ENCODE measurements at places on chromosomes 5 and 9. TPM values are rescaled to one million over a fixed set of nuclear protein-coding genes. Genes with fewer than 3 reads are reported as not detected.
A peak's percentile ranks its signal among the peaks of the same experiment; 100 is the strongest.

- DNase-seq = no peak
- H3K4me1 ChIP-seq = peaks cover 6% of the 10 kb centered on the region
- H3K4me3 ChIP-seq = no peak overlapping the region
- no peaks in the 10 kb centered on the region for H3K27me3 ChIP-seq
- peak overlapping the region; percentile 18 for H3K27ac ChIP-seq
Measured at GRCh38 chr5:125408448-125409233, 662.2 kb upstream of the ZNF608 start.

- peaks cover 6% of the 10 kb centered on the region for H3K4me1 ChIP-seq
- no peaks in the 10 kb centered on the region for H3K36me3 ChIP-seq
- H3K4me3 ChIP-seq = peak overlapping the region; percentile 86
- H3K27ac ChIP-seq = peak overlapping the region; percentile 77
Measured at GRCh38 chr5:181221792-181222629, 1.1 kb upstream of the TRIM41 start.

- H3K36me3 ChIP-seq = no peaks in the 10 kb centered on the region
- H3K27ac ChIP-seq = no peak overlapping the region
- peak overlapping the region; percentile 46 for H3K4me3 ChIP-seq
- DNase-seq = no peak
- H3K27me3 ChIP-seq = no peaks in the 10 kb centered on the region
Measured at GRCh38 chr9:34590381-34591247, 1.1 kb upstream of the CNTFR start.

- H3K36me3 ChIP-seq = no peaks in the 10 kb centered on the region
- DNase-seq = no peak
- H3K27ac ChIP-seq = no peak overlapping the region
- no peaks in the 10 kb centered on the region for H3K27me3 ChIP-seq
- H3K4me3 ChIP-seq = peak overlapping the region; percentile 12
Measured at GRCh38 chr5:59790376-59790775, 103.2 kb downstream of the PDE4D start.

GRCh38 chr5:74094096-74094781 lies 468.2 kb downstream of the ARHGEF28 start:
- peaks cover 4% of the 10 kb centered on the region for H3K4me1 ChIP-seq
- DNase-seq = no peak
- H3K27me3 ChIP-seq = no peaks in the 10 kb centered on the region
- H3K27ac ChIP-seq = no peak overlapping the region
- no peaks in the 10 kb centered on the region for H3K36me3 ChIP-seq

GRCh38 chr9:35831040-35831439 lies 2.0 kb downstream of the TMEM8B start:
- H3K27ac ChIP-seq = no peak overlapping the region
- H3K4me3 ChIP-seq = no peak overlapping the region
- H3K27me3 ChIP-seq = no peaks in the 10 kb centered on the region
- H3K4me1 ChIP-seq = peaks cover 13% of the 10 kb centered on the region
- no peak for DNase-seq

DNA sequence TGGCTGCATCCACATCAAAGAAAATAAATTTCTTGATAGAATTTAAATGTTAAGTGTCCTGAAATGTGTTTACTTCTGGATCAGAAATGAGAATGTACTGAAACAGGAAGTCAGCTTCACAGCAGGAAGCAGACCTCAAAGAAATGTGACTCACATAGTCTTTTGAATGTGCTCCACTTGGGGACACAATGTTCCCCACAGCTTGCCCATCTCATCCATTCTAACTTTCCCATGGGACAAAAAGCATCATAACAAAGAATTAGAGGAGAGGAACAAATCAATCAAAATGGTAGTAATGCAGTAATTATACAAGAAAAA lies 85.7 kb downstream of the GRAMD2B start:
- no peak overlapping the region for H3K4me3 ChIP-seq
- peak overlapping the region; percentile 34 for H3K27ac ChIP-seq
- peaks cover 23% of the 10 kb centered on the region for H3K4me1 ChIP-seq
- no peaks in the 10 kb centered on the region for H3K27me3 ChIP-seq
- no peaks in the 10 kb centered on the region for H3K36me3 ChIP-seq

GRCh38 chr5:38790891-38791290 lies 54.9 kb upstream of the OSMR start:
- H3K4me1 ChIP-seq = no peaks in the 10 kb centered on the region
- no peaks in the 10 kb centered on the region for H3K27me3 ChIP-seq
- DNase-seq = no peak
- H3K27ac ChIP-seq = no peak overlapping the region

GRCh38 chr9:108761655-108762347 lies 94.0 kb downstream of the ACTL7B start:
- H3K27ac ChIP-seq = no peak overlapping the region
- DNase-seq = no peak
- no peak overlapping the region for H3K4me3 ChIP-seq
- H3K36me3 ChIP-seq = no peaks in the 10 kb centered on the region
- no peaks in the 10 kb centered on the region for H3K27me3 ChIP-seq
- H3K4me1 ChIP-seq = no peaks in the 10 kb centered on the region

DNA sequence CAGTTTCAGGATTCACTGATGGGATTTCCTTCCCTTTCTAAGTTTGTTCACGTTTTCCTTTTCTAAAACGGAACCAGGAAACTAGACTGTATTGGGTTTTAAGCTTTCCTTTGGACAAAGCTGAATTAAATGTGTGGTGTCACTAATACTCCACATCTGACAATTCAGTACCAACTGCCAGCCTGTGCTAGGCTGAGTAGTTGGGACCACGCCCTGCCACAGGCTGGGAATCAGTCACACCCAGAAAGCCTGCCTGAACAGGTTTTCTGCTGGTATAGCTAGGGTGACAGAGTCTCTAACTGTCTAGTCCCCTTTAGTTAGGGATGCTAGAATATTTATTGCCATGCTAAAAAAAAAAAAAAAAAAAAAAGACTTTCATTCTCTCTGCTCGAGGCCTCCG lies 15.6 kb downstream of the SPACA9 start:
- peak; percentile 13 for DNase-seq
- no peaks in the 10 kb centered on the region for H3K27me3 ChIP-seq
- H3K4me1 ChIP-seq = peaks cover 2% of the 10 kb centered on the region
- no peak overlapping the region for H3K4me3 ChIP-seq
- H3K36me3 ChIP-seq = no peaks in the 10 kb centered on the region

DNA sequence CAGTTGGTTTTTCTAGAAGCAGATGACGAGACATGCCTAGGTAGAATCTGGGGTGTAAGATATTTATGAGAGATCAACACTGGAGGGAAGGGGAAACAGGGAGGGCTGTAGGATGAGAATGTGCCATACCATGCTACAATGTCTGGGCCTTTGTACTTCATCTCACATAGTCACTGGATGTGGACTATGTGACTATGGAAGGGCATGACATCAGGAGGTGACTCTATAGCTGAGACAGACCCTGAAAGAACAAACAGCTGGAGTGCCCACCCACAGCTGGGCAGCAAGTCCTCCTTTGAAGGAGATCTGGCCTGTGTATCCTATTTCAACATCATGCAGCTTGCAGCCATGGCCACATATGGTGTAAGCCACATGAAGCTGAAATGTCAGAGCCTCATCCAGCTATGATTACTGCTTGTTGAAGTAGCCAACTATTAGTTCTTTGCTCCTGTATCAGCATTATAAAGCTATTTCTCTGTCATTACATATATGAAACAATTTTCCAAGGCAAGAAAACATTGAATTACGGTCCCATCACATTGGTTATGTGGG lies 46.2 kb upstream of the KIF2A start:
- no peaks in the 10 kb centered on the region for H3K27me3 ChIP-seq
- no peaks in the 10 kb centered on the region for H3K36me3 ChIP-seq
- DNase-seq = no peak
- no peaks in the 10 kb centered on the region for H3K4me1 ChIP-seq

DNA sequence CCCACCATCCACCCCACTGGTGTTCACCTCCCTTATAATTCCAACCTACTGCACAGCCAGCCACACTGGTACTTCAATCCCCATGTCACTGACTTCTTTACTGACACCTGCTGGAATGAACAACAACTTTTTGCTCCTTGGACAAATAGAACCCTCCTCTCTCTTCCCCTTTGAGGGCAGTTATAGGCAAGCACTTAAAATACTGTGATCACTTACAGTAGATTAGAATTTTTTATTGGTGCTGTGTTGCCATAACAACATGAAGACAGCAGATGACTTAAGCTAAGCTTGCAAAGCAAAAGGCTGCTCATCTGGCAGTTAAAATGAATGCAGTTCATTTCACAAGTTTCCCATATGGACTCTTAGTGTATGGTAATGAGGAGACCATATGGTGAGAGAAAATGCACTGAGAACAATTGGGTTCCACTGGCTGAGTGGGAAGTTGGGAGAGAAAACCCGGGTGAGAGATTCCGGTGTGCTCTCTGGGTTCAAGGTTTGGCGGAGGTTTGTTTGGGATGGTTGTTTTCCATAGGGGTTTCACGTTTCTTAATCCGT lies 374.3 kb downstream of the EBF1 start:
- no peak overlapping the region for H3K4me3 ChIP-seq
- H3K36me3 ChIP-seq = no peaks in the 10 kb centered on the region
- DNase-seq = no peak
- no peaks in the 10 kb centered on the region for H3K27me3 ChIP-seq
- no peak overlapping the region for H3K27ac ChIP-seq

Gene PPP2R2B
- total RNA-seq = 0.48 TPM

Gene RETREG1
- 3.6 TPM for total RNA-seq

Gene PCDHB7
- 3.2 TPM for total RNA-seq

Gene OSMR
- 87.1 TPM for total RNA-seq

Gene DND1
- total RNA-seq = 0.38 TPM

Gene INSYN2B
- 0.68 TPM for total RNA-seq
